ENCODE measurements at places on chromosomes 11 and 22.

- DNase-seq = no peak
These were observed 173.2 kb downstream of the LARGE1 start for GRCh38 chr22:33747029-33747428.

DNA sequence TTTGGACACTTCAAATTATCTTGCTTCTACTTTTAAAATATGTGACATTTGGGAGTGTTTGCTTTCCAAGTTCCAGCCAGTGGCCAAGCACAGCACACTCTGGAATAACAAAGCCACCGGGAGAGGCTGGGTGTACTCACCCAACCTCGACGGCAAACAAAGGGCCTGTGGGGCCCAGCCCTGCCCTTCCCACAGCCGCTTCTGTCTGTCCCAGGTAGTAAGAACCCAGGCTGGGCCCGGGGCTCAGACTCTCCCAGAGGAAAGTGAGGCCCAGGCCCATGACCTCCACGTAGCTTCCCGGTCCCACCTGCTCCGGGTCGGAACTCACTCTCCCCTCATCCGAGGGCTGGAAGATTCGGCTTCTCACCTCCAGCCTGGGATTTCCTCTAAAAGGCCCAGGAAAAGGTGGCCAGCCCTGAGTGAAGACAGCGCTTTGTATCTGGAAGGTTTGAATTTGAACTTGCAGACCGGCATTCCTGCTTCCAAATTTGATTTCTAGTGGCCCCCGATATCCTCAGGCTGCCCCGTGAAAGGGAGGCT is 93.5 kb downstream of the CELSR1 start:
- no peak for DNase-seq

- DNase-seq = no peak
These were observed 1.5 kb downstream of the WNT7B start for GRCh38 chr22:45975164-45976161.

GRCh38 chr22:38230108-38230825 is 28.5 kb downstream of the MAFF start:
- peak; percentile 85 for DNase-seq

DNA sequence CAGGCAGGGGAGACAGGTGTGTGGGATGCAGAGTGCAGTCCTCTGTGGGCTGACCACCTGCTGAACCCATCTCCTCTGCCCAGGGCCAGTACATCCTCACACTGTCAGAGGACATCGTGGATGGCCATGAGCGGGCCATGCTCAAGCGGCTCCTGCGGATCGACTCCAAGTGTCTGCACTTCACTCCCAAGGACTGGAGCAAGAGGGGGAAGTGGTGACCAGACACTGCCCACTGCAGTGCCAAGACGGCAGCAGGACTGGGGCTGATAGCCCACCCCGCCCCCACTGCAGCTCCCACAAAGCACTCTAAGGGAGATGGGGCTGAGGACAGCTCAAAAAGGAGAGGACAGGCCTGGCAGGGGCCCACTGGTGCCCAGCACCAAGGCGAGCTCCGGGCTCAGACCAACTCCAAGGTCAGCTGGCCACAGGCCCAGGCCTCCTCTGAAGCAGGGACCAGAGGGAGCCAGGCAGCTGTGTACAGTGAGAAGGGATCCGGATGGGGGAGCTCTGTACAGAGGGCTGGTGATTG is 1.6 kb downstream of the RNASEH2C start:
- no peak for DNase-seq

DNA sequence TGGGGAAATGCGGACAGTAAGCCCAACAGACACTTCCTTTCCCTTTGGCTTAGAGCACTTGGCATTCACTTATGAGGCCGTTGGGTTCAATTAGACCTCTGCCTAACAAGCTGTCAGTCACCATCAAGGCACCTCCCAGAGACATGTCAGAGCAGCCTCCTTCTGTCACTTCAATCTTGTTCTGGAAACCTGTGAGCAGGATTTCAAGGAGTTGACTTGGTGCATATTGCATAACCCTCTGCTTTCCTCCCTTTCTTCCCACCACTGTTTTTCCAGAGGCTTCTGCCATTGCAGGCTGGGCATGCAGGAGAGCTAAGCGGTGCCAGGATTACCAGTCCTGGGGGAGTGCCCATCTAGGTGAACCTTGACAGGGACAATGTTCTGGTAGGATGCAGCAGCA is 484.2 kb upstream of the LRRC4C start:
- DNase-seq = no peak
